Neural crest cell (in vitro differentiated cells): ENCODE measurements at places on chromosomes 7 and 10.

DNA sequence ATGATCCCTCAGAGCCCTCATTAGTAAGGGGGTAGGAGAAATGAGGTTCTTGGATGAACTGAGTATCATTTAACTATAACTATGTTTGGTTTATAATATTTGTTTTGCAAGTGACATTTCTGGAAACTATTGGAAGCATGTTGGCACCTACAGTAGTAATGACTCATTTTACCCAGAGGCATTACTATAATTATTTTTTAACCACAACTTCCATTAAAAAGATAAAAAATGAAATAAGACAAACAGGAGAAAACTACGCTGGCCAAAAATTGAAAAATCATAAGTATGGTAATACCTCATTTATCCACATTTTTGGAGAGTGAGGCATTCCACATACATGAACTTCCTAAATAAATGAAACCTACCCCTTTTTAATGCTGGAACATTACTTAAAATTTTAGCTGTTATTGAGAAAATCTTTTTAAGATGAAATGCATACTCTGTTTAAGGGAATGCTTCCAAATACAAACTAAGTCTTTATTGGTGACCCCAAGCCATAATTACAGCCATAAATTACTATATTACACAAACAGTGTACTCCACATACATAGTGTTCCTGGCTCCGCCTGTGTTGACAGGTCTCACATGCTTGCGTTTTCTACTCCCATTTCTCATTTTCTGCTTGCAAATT lies 84.6 kb upstream of the CAPZA2 start:
- H3K27ac ChIP-seq = no peak overlapping the region
- DNase-seq = no peak
- H3K27me3 ChIP-seq = no peaks in the 10 kb centered on the region
- H3K4me1 ChIP-seq = peaks cover 9% of the 10 kb centered on the region

GRCh38 chr10:71756311-71757191 lies 16.8 kb downstream of the VSIR start:
- no peaks in the 10 kb centered on the region for H3K27me3 ChIP-seq
- H3K27ac ChIP-seq = no peak overlapping the region
- DNase-seq = no peak
- H3K4me1 ChIP-seq = peaks cover 6% of the 10 kb centered on the region
- H3K36me3 ChIP-seq = no peaks in the 10 kb centered on the region
- H3K4me3 ChIP-seq = no peak overlapping the region

- no peak overlapping the region for H3K27ac ChIP-seq
- no peaks in the 10 kb centered on the region for H3K27me3 ChIP-seq
- no peaks in the 10 kb centered on the region for H3K36me3 ChIP-seq
- H3K4me3 ChIP-seq = no peak overlapping the region
- no peak for DNase-seq
Observed at GRCh38 chr7:78662939-78663338, 790.5 kb downstream of the MAGI2 start.

- no peak overlapping the region for H3K4me3 ChIP-seq
- peaks cover 38% of the 10 kb centered on the region for H3K36me3 ChIP-seq
- no peaks in the 10 kb centered on the region for H3K27me3 ChIP-seq
- no peak for DNase-seq
- H3K4me1 ChIP-seq = peaks cover 7% of the 10 kb centered on the region
Observed at GRCh38 chr10:49474901-49475300, 64.0 kb downstream of the ERCC6 start.
